ENCODE measurements at places on chromosomes 7 and 10.

DNA sequence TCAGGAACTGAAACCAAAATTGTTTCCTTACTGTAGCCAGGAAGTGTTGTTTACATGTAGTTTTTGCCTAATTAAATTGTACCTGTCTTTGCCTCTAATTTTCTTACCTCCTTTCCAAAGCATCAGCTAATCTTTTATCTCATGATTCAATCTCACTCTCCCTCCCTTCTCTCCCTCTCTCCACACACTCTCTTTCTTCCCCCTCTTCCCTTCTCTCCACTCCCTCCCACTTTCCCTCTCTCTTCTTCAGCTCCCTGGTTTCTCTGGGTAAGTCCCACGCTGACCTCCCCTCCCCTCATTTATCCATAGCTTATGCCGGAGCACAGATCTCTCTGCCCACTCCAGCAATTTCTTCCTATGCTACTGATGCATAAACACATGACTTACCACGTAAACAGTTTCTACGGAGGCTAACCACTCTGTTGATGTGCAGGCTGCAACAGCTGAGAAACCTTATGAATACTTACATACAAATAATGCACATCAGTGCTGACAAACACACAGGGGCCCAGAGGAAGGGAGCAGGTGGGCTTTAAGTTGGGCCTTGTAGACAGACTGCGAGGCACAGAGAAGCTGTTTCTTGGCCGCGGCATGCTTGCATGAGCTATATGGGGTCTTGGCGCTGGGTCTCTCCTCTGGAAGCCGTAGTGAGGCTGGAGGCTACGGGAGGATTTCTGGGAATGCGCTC is 174.4 kb upstream of the PLXNA4 start:
- no peak for DNase-seq

DNA sequence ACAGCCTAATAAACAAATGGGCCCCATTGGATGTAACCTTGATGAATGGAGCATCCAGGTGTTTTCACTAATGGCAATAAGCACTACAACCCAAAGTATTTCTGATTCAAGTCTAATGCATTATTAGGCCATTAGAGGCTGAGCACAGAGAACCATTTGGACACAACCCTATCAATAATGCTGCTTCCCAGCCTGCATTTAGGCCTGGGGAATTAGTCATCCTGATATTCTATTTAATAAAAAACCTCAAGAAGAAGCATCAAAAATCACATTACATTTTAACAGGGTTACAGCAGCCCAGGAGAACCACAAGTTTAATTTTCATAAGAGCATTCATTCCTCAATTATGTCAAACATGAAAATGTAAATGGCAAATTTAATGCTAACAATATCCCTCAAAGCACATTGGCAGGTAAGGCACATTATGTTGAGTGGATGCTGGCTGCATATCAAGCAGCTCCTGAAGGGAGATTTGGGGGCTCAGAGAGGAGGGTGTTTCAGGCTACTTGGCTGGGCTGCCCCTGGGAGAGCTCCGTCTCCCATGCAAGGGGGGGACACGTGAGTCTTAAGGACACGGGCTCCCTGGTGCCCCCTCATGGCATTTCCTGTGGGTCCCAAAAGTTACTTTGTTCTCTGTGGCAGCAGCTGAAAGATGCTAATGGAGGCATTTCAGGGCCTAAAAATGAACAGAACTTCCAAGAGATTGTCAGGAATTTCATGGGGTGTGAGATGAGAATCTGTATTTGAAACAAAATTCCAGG is 143.4 kb downstream of the HERPUD2 start:
- DNase-seq: no peak

DNA sequence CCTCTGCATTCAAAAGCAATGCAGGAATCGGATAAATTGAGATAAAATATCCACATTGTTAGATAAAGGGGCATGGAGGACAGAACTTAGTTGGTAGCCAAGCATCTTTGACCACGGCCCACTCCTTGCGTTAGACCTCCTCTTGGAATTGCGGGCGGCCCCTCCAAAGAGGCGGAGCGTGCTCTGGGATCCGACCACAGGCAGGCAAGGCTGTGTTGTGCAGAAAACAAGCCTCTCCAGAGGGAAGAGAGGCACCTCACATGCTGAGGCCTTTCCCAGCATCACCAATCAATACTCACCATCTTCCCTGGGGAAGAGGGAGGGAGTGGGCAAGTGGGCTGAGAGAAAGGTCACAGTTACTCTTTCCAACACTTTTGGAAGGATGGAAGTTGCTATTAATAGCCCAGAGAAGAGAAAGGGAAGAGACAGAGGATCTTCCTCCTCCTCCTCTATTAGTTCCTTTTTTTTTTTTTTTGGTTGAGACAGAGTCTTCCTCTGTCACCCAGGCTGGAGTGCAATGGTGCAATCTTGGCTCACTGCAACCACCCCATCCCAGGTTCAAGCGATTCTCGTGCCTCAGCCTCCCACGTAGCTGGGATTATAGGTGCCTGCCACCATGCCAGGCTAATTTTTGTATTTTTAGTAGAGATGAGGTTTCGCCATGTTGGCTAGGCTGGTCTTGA is 49.7 kb upstream of the NRF1 start:
- DNase-seq: no peak

- DNase-seq: no peak
Measured at GRCh38 chr10:77784856-77785255, 141.7 kb downstream of the DLG5 start.

GRCh38 chr7:88669913-88670312 is 89.6 kb upstream of the ZNF804B start:
- DNase-seq: no peak

DNA sequence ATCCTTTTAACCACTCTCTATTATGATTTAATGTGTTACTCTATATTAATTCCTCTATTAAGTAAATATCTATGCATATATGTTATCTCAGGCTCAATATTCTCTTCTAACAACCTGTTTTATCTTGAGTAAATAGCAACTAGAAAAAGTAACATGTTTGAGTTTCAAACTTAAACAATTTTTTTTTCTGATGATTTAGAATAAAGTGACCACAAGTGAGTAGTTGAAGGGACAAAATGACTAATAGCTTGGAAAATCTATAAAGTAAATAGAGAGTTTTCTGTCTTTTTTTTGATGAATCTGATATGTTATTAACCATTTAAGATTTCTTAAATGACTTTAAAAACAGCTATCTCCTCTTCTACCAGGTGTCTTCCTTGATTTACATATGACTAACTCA is 483.8 kb downstream of the TFEC start:
- no peak for DNase-seq

DNA sequence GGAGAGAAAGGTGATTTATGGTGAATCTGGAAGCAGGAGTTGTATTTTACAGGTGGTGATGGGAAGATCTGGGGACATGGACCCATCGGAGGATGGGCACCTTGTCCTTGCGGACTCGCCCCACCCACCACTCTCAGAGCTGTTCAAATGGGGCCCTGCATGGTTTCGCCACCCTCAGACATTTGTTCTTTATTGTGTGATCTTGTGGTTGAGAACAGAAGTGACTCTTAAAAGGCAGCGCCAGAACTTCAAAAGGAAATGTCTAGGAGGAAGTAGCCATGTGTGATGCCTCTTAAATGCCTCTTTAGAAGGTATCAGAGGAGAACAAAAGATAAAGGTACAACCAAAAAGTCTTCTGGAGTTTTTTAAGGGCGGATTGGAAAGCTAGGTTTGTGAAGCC is 205.7 kb downstream of the KIAA1217 start:
- DNase-seq: no peak

- DNase-seq: no peak
Measured at GRCh38 chr10:33739031-33739430, 404.6 kb upstream of the NRP1 start.

GRCh38 chr10:13388478-13389230 is 40.6 kb upstream of the SEPHS1 start:
- DNase-seq: no peak

GRCh38 chr10:119849031-119849789 is 23.4 kb downstream of the MCMBP start:
- DNase-seq: no peak

DNA sequence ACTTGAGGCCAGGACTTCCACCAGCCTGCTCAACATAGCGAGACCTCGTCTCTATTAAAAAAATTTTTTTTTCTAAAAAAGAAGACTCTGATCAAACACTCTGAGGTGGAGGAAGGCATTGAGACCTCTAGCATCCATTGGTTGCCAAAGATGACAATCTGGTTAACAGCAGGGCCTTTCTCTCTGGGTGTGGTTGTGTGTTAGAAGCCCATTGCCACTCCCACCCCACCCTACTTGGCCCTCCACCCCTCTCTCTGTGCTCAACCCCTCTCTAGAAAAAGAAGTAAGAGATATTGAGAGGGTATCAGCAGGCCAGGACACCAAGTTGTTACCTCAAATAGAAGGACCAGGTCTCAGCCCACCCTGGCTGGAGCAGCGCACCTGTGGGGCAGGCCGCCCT is 57.4 kb upstream of the MXI1 start:
- DNase-seq: no peak

- no peak for DNase-seq
Measured at GRCh38 chr10:3465406-3465891, 292.9 kb upstream of the PITRM1 start.

- peak; percentile 54 for DNase-seq
Measured at GRCh38 chr10:132170561-132171361, 16.0 kb upstream of the DPYSL4 start.

GRCh38 chr10:30527623-30528428 is 93.8 kb downstream of the MAP3K8 start:
- no peak for DNase-seq

DNA sequence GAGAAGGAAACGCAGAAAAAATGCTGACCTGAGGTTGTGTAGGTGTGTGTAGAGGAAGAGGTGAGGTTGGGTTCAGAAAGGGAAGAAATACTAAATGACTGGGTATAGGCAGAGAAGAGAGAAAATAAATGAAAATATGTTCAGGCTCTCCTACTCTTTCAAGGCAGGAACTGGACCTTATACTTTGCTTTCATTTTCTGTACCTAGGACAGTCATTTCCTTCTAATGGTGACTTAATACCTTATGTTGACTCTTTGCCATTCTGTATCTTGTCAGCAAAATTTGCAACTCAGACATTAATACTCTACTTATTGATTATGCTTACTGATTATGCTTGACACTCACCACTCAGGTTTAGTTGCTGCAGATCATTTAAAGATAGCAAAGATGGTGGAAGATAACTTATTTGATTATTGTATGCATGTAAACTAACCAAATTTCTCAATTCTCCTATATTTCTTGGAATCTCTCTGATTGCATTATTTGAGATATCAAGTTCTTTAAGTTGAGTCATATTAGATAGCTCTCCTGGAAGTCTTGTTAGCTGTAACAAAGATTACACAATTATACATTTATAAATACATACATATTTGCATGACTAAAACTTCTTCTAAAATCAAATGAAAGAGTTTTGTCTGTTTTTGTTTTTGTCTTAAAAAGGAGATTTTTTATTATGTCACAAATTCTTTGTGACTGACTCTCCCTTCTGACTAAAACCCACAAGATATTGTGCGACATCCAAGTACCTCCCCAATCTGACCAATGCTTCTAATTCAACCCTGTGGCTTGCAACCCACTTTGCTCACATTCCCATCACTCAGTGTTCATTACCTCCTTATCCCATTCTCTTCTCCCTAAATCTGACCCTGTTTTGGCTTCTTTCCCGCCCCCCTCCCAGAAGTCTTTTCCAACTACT is 20.0 kb downstream of the LRRD1 start:
- DNase-seq: no peak

- no peak for DNase-seq
Measured at GRCh38 chr10:106746868-106747267, 417.6 kb downstream of the SORCS1 start.

- no peak for DNase-seq
Measured at GRCh38 chr7:42055171-42055570, 181.8 kb downstream of the GLI3 start.

- DNase-seq: no peak
Measured at GRCh38 chr10:57692255-57692980, 575.3 kb downstream of the IPMK start.

DNA sequence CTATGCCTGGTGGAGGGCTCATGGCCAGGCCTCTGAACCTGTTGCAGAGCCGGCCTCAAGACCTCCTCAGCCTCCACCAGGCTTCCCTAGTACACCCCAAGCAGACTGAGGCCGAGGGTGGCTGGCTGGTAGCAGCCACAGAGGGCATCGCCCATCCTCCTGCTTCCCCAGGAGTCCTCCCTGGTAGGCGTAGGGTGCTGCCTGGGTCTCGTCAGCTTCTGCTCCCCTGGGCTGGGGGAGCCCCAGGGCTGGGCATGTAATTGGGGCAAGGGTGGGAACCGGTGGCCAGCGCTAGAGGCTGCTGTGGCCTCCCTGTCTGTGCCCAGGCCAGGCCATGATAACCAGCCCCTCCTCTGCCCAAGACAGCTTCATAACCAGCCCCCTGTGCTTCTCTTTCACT is 32.6 kb downstream of the TBATA start:
- no peak for DNase-seq

- no peak for DNase-seq
Measured at GRCh38 chr10:76892766-76893479, 744.7 kb downstream of the KCNMA1 start.

DNA sequence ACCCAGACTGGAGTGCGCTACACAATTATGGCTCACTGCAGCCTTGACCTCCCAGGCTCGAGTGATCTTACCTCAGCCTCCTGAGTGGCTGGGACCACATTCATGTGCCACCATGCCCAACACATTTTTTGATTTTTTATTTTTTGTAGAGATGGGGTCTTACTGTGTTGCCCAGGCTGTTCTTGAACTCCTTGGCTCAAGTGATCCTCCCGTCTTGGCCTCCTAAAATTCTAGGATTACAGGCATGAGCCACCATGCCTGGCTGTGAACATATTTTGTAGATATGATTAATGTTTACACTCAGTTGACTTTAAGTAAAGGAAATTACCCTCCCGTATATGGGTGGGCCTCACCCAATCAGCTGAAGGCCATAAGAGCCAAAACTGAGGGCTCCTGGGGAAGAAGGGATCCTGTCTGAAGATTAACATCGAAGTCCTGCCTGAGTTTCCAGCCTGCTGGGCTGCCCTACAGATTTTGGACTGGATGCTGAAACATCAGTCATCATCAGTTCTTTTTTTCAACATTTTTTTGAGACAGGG is 127.1 kb downstream of the ACTR3B start:
- DNase-seq: no peak

- no peak for DNase-seq
Measured at GRCh38 chr10:110672580-110672919, 28.4 kb downstream of the RBM20 start.

GRCh38 chr10:11876805-11877590 is 53.8 kb downstream of the PROSER2 start:
- DNase-seq: no peak
